ENCODE measurements at places on chromosomes 5 and 9.

GRCh38 chr9:36399980-36400331 is at the start of gene RNF38:
RNF38 (minus strand) TSS chr9:36400269; CDS start chr9:36400108, 161 bp downstream.
- no peak for DNase-seq

DNA sequence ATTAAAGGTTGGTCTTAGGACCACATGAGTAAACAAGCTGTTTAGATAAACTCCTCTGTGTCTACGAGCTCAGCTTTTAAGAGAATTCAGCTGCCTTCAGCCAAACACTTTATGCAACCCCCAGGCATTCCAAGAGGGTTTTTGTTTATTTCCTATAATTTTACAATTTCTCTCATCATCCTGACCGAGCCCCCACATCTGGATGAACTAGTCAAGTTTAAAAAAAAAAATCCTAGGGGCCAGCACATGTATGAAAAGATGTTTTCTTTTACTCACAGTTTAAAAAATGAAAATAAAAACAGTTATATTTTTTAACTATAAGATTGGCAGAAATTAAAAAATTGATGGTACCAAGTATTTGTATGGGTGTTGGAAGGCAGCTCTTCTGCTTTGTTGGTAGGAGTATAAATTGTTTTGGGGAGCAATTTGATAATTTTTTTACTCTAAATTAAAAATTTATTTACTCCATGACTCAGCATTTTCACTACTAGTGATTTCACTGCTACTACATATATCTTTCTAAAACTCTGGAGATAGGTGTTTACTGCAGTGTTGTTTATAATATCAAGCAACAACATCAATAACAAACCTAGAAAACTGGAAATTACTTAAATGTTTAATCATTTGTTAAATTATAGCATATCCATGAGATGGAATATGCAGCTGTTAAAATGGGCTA is 18.1 kb downstream of the YTHDC2 start:
- DNase-seq: no peak

GRCh38 chr9:16499892-16500291 is 370.6 kb downstream of the BNC2 start:
- DNase-seq: no peak

DNA sequence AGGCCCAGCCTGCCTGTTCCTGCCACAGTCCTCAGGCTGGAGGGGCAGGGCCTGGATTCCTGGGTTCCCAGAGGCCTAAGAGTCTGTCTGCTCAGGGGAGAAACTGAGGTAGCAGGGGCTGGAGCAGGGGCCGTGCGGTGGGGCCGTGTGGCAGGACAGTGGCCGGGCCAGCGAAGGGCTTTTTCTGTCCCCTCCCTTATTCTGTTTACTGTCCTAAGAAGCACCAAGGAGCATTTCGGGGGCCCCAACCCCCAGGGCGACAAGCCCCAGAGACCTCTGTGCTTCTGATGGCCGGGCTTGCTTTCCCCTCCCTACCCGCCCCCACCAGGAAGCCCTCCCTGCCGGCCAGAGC is 6.8 kb upstream of the ASB6 start:
- DNase-seq: no peak

DNA sequence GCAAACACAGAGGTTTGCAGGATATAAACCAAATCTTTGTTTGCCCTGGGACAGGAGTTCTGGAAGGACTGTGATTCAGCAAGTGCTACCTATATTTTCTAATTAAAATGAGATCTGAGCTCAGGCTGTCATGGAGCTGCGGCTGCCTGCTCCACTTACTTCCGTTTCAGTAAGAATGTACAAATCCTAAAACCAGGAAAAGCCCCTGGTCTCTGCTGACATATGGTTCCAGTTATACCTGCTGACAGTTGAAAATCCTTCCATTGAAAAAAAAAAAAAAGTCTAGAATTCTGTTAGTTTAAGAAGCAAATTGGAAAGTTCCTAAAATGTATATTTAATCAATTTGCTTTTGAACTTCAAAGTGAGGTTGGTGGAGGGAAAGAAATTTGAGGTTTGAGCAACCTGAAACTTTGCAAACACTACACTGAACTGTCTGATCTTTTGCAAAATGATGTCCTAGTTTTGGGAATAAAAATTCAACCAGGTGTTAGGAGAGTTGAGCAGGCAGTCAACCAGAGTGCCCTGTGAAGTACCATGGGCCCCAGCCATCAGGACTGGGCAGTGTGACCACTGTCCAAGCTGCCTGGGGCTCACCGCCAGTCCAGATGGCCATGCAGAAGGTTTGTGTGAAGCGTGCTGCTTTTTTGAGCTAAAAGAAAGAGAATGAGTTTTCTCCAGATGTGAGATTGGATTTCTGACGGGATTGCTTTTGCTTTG is 50.6 kb downstream of the SHB start:
- no peak for DNase-seq

- no peak for DNase-seq
Measured at GRCh38 chr5:53970475-53970874, 339.9 kb downstream of the ARL15 start.

GRCh38 chr5:80466669-80467485 is 21.0 kb upstream of the FAM151B start:
- DNase-seq: no peak

- no peak for DNase-seq
Measured at GRCh38 chr9:72363236-72363635, 1.8 kb downstream of the ZFAND5 start.

DNA sequence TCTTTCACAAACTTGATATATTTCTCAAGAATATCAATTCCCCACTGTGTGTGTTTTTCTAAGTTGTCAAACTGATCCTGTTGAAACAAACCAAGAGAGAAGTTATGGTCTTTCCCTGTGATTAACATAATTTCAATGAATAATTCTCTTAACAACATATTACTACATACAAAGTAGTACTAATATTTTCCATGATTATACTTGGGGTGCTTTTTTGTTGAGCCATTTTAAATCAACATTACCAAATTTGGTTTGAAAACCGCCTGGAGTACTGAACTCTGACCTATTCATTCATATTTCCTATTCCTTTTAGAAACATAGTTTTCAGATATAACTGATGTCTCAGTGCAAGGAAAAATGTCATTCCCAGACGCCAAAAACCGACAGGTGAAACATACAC is 48.1 kb downstream of the FNBP1 start:
- no peak for DNase-seq

- DNase-seq: no peak
Measured at GRCh38 chr9:113591899-113592625, 128.5 kb downstream of the RGS3 start.

DNA sequence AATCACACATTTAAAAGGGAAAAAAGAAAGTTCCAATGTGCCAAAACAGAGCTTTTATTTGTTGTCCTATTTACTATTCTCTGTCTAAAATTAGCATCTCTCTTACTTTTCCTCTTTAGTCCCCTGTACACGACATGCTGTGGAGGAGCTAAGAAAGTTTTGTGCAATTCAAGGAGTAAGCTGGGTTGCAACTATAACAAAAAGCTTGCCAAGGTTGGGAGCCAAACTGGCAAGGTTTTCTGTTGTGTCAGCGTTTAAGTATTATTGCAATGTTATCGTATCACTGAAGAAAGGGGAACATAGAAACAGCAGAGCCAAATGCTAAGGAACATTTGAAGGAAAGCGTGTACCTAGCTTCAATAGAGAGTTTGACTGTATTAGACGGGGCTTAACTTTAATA is 680.8 kb downstream of the CETN3 start:
- DNase-seq: no peak

GRCh38 chr5:149930749-149931574 is 13.6 kb downstream of the PDE6A start:
- no peak for DNase-seq

DNA sequence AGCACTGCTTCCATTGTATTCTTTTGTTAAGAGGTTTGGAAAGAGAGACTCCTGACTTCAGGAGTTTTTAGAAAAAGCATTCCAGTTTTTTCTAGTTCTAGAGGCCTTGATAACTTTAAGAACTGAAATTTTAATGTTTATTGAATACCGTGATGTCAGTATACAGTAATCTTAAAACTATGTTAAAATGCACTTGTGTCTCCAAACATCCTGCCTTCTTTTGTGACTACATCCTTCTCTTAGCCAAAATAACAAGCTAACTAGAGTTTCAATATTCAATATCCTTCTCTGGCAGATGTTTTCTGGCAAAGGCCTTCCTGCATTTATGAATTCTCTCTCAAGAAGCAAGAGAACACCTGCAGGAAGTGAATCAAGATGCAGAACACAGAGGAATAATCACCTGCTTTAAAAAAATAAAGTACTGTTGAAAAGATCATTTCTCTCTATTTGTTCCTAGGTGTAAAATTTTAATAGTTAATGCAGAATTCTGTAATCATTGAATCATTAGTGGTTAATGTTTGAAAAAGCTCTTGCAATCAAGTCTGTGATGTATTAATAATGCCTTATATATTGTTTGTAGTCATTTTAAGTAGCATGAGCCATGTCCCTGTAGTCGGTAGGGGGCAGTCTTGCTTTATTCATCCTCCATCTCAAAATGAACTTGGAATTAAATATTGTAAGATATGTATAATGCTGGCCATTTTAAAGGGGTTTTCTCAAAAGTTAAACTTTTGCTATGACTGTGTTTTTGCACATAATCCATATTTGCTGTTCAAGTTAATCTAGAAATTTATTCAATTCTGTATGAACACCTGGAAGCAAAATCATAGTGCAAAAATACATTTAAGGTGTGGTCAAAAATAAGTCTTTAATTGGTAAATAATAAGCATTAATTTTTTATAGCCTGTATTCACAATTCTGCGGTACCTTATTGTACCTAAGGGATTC is 43.1 kb downstream of the NDFIP1 start:
- DNase-seq: peak; percentile 50

- peak; percentile 36 for DNase-seq
Measured at GRCh38 chr5:79020861-79021561, 35.9 kb upstream of the ARSB start.

DNA sequence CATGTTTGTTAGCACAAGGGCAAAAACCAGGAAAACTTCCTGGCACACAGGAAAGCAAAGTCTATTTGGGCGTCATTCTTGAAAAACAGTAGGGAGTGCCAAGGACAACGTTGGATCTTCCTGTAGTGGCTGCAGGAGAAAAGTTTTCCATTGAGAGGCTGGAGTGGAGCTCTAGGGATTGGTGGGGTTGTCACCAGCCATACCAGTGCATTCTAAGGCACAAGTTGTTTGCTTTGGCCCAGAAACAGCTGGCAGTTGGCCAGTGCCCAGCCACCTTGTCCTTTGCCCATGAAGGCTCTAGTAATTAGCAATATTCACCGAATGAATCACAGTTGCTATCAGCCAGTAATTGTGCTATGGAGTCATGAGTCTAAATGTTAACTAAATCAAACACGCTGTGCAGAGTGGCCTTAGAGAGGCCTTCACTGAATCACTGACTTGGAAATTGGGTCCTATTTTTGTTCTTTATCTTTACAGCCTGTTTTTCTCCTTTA is 26.4 kb downstream of the TNFSF15 start:
- no peak for DNase-seq

- no peak for DNase-seq
Measured at GRCh38 chr5:169272731-169273427, 28.1 kb downstream of the SLIT3 start.

GRCh38 chr5:9663891-9664290 is 33.7 kb upstream of the TAS2R1 start:
- DNase-seq: no peak

GRCh38 chr5:59287361-59287760 is 606.2 kb downstream of the PDE4D start:
- no peak for DNase-seq

GRCh38 chr9:2567922-2568321 is 53.7 kb upstream of the VLDLR start:
- no peak for DNase-seq

DNA sequence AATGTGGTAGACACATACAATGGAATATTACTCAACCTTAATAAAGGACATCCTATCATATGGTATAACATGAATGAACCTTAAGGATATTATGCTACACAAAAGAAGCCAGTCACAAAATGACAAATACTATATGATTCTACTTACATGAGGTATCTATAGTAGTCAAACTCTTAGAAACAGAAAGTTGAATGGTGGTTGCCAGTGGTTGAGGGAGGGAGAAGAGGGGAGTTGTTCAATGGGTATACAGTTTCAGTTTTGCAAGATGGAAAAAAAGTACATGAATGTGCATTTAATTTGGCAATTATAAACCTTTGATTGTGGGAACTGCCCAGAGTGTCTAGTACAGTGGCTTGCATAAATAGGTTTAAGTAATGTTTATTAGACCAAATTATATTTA is 473.3 kb upstream of the ZNF608 start:
- no peak for DNase-seq

DNA sequence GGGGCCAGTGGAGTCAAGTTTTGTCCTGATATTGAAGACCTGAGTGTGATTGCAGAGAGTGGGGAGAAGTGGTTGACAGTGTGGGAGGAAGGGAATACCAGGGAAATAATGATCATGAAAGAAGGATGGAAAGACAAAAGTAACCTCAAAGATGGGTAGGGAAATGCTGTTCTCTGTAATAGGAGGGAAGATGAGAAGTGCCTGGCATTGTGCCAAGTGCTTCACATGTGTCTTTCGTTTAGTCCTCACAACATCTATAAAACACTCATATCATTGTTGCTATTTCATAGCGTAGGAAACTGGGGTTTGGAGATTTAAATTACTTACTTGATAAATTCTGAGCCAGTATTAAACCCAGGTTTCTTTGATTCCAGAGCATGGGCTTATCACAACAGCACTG is 472.3 kb downstream of the LRRC70 start:
- DNase-seq: no peak

DNA sequence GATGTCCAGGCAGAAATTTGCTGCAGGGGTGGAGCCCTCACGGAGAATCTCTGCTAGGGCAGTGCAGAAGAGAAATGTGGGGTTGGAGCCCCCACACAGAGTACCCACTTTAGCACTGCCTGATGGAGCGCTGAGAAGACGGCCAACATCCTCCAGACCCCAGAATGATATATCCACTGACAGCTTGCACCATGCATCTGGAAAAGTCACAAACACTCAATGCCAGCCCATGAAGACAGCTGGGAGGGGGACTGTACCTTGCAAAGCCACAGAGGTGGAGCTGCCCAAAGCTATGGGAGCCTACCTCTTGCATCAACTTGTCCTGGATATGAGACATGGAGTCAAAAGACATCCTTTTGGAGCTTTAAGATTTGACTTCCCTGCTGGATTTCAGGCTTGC is 426.3 kb upstream of the FAM174A start:
- no peak for DNase-seq

GRCh38 chr9:88537761-88538091 is 2.7 kb downstream of the NXNL2 start:
- DNase-seq: no peak

GRCh38 chr5:19536387-19536786 is 451.6 kb downstream of the CDH18 start:
- no peak for DNase-seq

Measured in activated CD8-positive, alpha-beta memory T cell treated with anti-CD3 and anti-CD28 coated beads, Interleukin-2, amount 50 U/mL, for 4 hours (primary cell).